ENCODE measurements at places on chromosomes 6 and 20. TPM values are rescaled to one million over a fixed set of nuclear protein-coding genes. Genes with fewer than 3 reads are reported as not detected.

GRCh38 chr6:81939766-81940165 lies 187.3 kb upstream of the TENT5A start:
- no peak for DNase-seq
- no peaks in the 10 kb centered on the region for H3K27me3 ChIP-seq
- H3K27ac ChIP-seq: peak overlapping the region; percentile 39
- H3K36me3 ChIP-seq: no peaks in the 10 kb centered on the region
- H3K4me1 ChIP-seq: peaks cover 22% of the 10 kb centered on the region

DNA sequence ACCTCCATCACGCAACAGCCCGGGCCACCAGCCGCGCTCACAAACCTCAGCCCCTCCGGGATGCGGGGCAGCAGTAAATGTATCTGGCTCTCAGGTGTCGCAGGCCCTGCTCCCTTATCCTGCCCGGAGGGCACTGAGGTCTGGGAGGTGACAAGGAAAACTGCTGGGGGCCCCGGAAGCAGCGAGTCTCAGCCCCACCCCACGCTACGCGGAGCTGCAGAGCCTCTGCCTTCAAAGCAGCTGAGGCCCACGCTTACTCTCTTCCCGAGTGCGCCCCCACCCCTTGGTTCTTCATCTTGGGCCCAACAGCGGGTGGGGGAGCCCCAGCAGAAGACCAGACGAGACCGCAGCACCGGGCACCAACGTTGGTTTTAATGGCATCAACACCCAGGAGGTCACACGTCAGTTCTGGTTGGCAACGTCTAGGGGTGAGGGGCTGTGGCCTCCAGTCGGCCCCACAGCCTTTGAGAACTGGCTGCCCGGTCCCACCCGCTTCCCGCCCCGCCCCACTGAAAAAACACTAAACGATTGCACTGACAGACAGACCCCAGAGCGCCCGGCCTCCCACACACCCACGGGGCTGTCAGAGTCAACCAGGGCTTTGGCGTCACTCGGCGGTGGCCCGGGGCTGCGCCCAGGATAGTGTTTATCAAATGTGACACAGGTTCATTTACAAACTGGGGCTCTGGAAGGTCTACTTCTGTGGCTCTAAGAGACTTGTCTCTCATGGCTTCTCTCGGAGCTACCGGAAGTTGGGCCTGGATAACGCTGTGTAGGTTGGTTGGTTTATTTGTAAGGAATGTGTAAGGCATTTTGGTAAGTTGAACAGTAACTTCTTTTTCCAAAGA lies 43.7 kb downstream of the DSTN start:
- H3K36me3 ChIP-seq: no peaks in the 10 kb centered on the region
- peaks cover 3% of the 10 kb centered on the region for H3K4me1 ChIP-seq
- peak overlapping the region; percentile 58 for H3K27ac ChIP-seq
- H3K4me3 ChIP-seq: no peak overlapping the region

DNA sequence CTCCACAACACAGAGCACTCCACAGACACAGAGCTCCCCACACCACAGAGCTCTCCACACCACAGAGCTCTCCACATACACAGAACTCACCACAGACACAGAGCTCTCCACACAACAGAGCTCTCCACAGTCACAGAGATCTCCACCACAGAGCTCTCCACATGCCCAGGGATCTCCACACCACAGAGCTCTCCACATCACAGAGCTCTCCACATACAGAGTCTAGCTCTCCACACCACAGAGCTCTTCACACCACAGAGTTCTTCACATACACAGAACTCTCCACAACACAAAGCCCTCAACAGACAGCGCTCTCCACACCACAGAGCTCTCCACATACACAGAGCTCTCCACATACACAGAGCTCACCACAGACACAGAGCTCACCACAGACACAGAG lies 55.3 kb downstream of the ERMARD start:
- H3K27me3 ChIP-seq: no peaks in the 10 kb centered on the region
- no peaks in the 10 kb centered on the region for H3K36me3 ChIP-seq
- H3K4me3 ChIP-seq: no peak overlapping the region
- DNase-seq: no peak

GRCh38 chr6:53066077-53066417 lies 843 bp downstream of the FBXO9 start:
- no peaks in the 10 kb centered on the region for H3K36me3 ChIP-seq
- H3K4me1 ChIP-seq: peaks cover 58% of the 10 kb centered on the region
- no peaks in the 10 kb centered on the region for H3K27me3 ChIP-seq
- peak overlapping the region; percentile 98 for H3K4me3 ChIP-seq

DNA sequence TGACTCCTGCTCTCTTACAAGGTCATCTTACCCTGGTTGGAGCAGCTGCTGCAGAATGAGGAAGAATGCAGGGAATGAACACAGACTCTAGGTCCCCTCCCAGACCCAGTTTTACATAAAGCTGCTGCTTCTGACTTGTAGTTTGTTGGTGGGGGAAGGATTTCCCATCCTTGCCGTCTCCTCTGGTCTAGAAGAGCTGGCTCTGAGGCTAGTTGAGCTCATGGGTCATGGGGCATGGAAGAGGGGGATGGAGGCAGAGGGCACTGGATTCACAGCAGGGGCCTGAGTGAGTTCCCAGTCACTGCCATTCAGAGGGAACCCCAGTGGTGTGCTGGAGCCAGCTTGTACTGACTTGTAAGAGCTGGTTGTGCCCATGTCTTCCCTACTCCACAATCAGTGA lies 9.2 kb upstream of the GUCA1A start:
- H3K4me3 ChIP-seq: no peak overlapping the region
- no peaks in the 10 kb centered on the region for H3K27me3 ChIP-seq
- no peak for DNase-seq
- no peaks in the 10 kb centered on the region for H3K4me1 ChIP-seq
- no peak overlapping the region for H3K27ac ChIP-seq

- no peak overlapping the region for H3K4me3 ChIP-seq
- no peak overlapping the region for H3K27ac ChIP-seq
- no peaks in the 10 kb centered on the region for H3K27me3 ChIP-seq
- no peaks in the 10 kb centered on the region for H3K4me1 ChIP-seq
- no peaks in the 10 kb centered on the region for H3K36me3 ChIP-seq
Measured at GRCh38 chr6:102390541-102390940, 997.0 kb downstream of the GRIK2 start.

DNA sequence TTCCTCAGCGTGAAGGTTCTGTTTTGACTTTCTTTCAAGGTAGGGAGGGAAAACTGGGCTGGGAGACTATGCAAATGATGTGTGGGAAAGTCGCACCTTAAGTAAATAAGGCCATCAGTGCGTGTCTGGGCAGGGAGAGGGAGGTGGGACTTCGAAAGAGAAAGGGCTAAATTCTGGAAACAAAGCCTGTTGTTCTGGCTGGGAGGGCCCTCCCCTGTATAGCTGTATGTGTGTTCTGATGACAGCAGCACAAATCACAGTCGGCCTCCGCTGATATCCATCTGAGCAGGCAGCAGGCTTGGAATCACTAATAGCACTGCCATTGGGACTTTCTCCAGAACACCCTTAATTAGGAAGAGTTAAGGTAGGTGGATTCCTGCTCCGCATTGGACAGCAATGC lies 19.2 kb downstream of the JAG1 start:
- no peaks in the 10 kb centered on the region for H3K27me3 ChIP-seq
- H3K36me3 ChIP-seq: no peaks in the 10 kb centered on the region
- DNase-seq: no peak

GRCh38 chr6:116268589-116269293 lies 11.0 kb downstream of the TSPYL1 start:
- peaks cover 6% of the 10 kb centered on the region for H3K4me1 ChIP-seq
- DNase-seq: peak; percentile 80
- no peak overlapping the region for H3K4me3 ChIP-seq
- H3K27ac ChIP-seq: no peak overlapping the region
- H3K27me3 ChIP-seq: no peaks in the 10 kb centered on the region

DNA sequence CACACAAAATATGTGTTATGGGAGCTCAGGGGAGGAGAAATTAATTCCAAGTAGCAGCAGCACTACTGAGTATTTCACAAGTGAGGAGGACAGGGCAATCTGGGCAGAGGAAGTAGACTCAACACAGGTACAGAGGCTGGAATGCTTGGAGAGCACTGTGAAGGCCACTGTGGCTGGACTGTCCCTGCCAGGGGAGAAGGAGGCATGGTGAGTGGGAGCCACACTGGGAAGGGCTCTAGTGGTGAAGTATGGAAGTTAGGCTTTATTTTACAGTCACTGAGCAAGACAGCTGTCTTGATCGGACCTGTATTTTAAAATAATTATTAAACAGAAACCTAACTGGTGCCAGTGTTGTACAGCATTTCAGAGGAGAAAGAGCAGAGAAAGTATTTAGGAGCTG lies 28.8 kb downstream of the FAM229B start:
- no peak for DNase-seq
- no peaks in the 10 kb centered on the region for H3K27me3 ChIP-seq
- no peaks in the 10 kb centered on the region for H3K36me3 ChIP-seq
- no peak overlapping the region for H3K4me3 ChIP-seq
- H3K4me1 ChIP-seq: no peaks in the 10 kb centered on the region

GRCh38 chr6:43983632-43984031 lies 143.6 kb downstream of the MRPL14 start:
- no peaks in the 10 kb centered on the region for H3K4me1 ChIP-seq
- DNase-seq: no peak
- H3K36me3 ChIP-seq: no peaks in the 10 kb centered on the region
- no peak overlapping the region for H3K4me3 ChIP-seq
- H3K27me3 ChIP-seq: peaks cover 11% of the 10 kb centered on the region

DNA sequence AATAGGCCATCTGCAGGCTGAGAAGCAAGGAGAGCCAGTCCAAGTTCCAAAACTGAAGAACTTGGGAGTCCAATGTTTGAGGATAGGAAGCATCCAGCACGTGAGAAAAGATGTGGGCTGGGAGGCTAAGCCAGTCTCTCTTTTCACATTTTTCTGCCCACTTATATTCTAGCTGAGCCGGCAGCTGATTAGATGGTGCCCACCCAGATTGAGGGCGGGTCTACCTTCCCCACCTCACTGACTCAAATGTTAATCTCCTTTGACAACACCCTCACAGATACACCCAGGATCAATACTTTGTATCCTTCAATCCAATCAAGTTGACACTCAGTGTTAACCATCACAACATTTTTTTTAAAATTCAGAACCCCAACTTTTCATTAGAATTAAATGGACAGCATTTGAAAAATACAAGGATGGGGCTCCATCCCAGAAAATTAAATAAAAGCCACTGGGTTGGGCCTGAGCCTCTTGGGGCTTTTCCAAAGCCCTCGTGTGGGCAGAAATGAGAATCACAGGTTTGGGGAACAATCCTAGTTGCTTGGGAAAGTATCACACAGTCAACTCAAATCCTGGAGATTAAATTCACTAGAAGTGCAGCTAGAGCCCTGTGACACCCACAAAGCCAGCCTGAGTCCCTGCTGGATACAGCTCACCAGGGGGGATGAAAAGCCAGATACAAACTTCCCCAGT lies 2.2 kb downstream of the CLDN20 start:
- no peak for DNase-seq
- H3K4me1 ChIP-seq: no peaks in the 10 kb centered on the region

GRCh38 chr20:3751305-3751674 lies 16.3 kb downstream of the ADISSP start:
- no peak overlapping the region for H3K27ac ChIP-seq
- H3K4me1 ChIP-seq: no peaks in the 10 kb centered on the region
- no peaks in the 10 kb centered on the region for H3K36me3 ChIP-seq
- H3K4me3 ChIP-seq: peak overlapping the region; percentile 47
- DNase-seq: no peak

DNA sequence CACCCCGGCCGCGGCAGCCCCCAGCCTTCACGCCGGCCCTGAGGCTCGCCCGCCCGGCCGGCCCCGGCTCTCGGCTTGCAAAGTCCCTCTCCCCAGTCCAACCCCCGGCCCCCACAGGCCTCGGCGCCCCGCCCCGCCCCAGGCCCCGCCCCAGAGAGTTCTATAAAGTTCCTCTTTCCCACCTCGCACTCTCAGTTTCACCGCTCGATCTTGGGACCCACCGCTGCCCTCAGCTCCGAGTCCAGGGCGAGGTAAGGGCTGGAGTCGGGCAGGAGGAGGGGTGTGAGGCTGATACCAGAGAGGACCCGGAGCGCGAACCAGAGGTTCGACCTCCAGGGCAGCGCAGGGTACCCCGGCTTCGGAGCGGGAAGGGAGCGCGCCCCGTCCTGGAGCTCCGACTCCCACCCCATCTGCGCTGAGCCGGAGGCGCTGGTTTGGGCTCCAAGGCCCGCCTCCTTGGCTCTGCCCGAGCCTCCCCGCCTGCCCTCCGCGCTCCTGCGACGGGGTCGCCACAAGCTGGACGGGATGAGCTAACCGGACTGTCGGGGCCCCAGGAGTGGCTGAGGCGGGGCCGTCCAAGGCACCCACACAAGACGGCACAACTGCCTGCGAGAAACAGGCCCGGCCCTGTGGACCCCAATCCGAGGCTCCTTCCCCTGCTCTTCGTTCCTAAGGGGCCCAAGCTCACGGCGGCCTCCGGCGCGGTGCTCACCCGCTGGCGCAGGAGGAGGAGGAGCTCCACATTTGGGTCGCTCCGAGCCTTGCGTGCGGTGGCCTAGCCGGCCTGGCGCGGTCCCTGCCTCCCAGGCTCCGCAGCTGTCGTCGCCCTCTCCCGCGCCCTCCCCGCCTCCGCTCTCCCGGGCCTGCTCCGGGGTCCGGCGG lies at the start of gene IRF4:
TSS of gene IRF4 (plus strand) at position 194 of the 882 bp plus-strand sequence. CDS start 1,401 bp downstream, outside the sequence.
- H3K27ac ChIP-seq: no peak within 1 kb of the TSS
- peaks cover 93% of the 10 kb centered on the region for H3K27me3 ChIP-seq
- DNase-seq: no peak
- H3K36me3 ChIP-seq: no peaks in the 10 kb centered on the region
- H3K4me1 ChIP-seq: peaks cover 12% of the 10 kb centered on the region
- H3K4me3 ChIP-seq: peak within 1 kb of the TSS; percentile 42

DNA sequence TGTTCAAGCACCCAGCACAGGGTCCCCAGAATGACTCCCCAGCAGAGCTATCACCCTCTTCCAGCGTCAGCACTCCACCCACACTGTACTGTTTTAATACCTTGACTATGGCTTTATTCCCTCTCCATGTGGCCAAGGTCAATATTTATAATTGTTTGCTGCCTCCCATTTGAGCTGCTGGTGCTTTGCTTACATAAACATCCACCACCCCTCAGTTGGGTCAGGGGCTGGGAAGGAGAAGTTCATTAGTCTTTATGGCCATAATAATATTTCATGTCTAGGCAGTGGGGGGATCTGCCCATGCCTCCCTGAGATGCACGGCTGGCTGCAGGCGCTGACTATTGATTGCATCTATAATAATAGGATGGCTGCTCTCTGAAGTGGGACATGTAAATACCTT lies 41.8 kb upstream of the SAYSD1 start:
- H3K27me3 ChIP-seq: no peaks in the 10 kb centered on the region
- no peak overlapping the region for H3K27ac ChIP-seq
- no peak for DNase-seq
- H3K4me3 ChIP-seq: no peak overlapping the region

Gene ACSS2
- total RNA-seq: 108 TPM

Gene MYO6
- 55.6 TPM for total RNA-seq

Gene RNF217
- 18.5 TPM for total RNA-seq

Gene PBOV1
- total RNA-seq: not detected
